ENCODE measurements at places on chromosomes 6 and 20. TPM values are rescaled to one million over a fixed set of nuclear protein-coding genes. Genes with fewer than 3 reads are reported as not detected.

Gene SCRT2
- not detected for total RNA-seq

Gene LKAAEAR1
- total RNA-seq = not detected

Gene PMEPA1
- total RNA-seq = 9.3 TPM

Gene ENPP1
- total RNA-seq = 0.47 TPM

Gene SIRPD
- total RNA-seq = 0.09 TPM

Gene KATNA1
- total RNA-seq = 26.7 TPM

Gene C6orf15
- total RNA-seq = not detected

Gene LY6G6F
- total RNA-seq = not detected

Gene DDX43
- 0.75 TPM for total RNA-seq

Gene KCNB1
- total RNA-seq = under 0.01 TPM

Gene AVP
- not detected for total RNA-seq

Gene RIMS1
- 14.0 TPM for total RNA-seq

Gene BPIFB1
- not detected for total RNA-seq

Gene DXO
- total RNA-seq = 11.1 TPM

Gene PRDM13
- not detected for total RNA-seq

All from endothelial cell of coronary artery (primary cell).